ENCODE measurements at places on chromosomes 11 and 22.

DNA sequence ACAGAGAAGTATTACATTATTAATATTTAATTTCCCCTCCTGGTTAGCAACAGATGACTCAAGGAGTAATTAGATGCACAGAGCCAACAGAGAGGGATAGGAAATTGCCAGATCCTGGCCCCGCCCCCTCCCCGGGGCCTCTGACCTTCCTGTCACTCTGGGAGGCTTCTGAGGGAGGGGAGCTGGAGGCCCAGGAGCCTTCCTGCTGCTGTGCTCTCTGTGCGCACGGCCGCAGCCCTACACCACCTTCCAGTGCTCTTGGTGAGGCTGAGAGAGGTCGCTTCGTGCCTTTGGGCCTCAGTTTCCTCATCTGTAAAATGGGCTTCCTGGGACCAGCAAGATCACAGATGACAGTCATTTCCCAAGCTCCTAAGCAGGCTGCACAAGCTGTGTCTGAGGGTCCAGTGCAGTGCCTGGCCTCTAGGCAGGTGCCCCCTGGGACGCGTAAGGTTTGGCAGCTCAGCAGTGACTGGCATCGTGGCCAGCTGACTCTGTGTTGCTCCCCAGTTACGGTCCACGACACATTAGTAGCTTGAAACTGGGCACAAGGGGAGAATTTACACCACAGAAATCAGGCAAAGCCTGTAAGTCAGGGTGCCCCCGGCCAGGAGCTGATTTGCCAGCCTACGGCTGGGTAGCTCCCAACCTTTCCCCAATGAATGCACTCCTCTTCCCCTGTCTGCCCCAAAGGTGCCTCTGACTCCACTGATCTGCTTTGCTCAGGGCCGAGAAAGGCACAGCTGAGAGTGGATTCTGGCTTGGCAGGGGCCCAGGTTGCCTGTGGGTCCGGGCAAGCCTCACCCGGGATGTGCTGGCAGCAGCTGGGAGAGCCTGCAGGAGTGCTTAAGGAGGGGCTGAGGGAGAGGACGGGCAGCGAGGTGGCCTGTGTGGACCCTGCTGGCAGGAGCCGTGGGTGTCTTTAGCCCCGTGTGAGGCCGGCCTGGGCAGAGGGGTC, 2.3 kb downstream of the ADORA2A start:
- no peak for ATAC-seq

- ATAC-seq, result no peak
Measured at GRCh38 chr11:45525393-45525792, 140.0 kb downstream of the CHST1 start.

GRCh38 chr11:115503083-115503885, 931 bp downstream of the CADM1 start:
- peak; percentile 38 for ATAC-seq

DNA sequence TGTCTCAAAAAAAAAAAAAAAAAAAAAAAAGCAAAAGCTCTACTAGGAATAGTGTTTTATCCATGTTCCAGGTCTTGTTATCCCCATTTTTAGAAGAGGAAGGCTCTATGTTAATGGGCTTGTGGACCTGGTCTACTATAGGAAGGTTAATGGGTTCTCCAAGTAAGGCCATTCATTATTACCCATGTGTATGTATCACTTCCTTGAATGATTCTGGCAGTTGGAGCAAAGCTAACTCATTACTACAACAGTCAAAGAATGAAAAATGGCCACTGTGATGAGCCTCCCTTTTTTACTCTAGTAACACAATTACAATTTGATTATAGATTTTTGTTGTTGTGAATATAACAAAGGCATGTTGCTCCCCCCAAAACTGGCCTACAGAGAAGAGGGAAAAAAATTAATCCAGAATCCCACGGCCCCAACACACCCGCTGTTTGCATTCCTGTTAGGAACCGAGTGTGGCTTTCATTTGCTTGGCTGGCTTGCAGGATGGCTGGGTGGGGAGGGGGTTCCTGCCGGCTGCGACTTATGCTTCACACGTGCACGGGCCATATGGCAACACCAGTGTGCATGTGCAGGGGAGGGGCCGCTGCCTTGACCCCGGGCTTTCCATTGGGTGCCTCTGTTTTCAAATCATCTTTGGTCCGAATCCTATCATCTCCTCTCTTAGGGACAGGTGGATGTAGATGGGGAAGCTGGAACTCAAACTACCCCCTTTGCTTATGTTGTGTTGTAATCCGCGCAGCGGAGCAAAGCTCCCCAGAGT, 148.8 kb downstream of the HIPK3 start:
- no peak for ATAC-seq

DNA sequence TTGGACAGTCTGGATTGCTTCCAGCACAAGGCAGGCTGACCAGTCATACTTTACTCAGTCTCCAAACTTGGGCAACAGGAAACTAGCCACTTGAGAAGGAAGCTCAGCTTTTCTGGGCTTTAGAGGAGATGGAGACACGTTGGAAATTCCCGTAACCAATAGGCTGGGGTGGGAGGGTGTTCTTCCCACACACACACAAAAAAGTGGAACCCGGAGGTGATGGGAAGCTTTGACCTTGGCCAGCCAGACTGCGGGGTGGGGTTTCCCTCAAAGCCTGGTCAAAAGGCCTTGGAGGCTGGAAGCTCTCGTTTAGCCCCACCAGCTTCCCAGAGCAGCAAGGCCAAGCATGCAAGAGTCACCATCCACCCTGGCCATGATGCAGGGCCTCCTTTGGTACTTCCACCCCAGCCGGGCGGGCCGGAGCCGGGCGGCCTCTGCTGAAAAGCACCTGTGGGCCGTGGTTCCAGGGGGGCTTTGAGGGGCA, 126.2 kb downstream of the BCR start:
- ATAC-seq, result no peak

- no peak for ATAC-seq
Measured at GRCh38 chr22:46062232-46062615, 85.3 kb upstream of the WNT7B start.

GRCh38 chr11:76762867-76763572, 20.1 kb upstream of the TSKU start:
- ATAC-seq, result no peak

GRCh38 chr11:65207918-65208784, 26.4 kb downstream of the CAPN1 start:
- ATAC-seq, result no peak

DNA sequence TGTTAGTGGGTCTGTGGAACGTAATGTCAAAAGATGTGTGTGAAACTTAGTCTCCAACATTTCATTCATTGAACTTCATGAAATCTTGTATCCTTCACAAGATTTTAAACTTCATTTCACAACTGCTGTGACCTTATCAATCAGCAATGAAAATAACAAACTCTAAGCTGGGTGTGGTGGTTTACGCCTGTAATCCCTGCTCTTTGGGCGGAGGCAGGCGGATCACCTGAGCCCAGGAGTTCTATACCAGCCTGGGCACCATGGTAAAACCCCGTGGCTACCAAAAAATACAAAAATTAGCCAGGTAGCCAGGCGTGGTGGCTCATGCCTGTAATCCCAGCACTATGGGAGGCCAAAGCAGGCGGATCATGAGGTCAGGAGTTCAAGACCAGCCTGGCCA, 5.1 kb downstream of the CHKA start:
- ATAC-seq, result no peak

DNA sequence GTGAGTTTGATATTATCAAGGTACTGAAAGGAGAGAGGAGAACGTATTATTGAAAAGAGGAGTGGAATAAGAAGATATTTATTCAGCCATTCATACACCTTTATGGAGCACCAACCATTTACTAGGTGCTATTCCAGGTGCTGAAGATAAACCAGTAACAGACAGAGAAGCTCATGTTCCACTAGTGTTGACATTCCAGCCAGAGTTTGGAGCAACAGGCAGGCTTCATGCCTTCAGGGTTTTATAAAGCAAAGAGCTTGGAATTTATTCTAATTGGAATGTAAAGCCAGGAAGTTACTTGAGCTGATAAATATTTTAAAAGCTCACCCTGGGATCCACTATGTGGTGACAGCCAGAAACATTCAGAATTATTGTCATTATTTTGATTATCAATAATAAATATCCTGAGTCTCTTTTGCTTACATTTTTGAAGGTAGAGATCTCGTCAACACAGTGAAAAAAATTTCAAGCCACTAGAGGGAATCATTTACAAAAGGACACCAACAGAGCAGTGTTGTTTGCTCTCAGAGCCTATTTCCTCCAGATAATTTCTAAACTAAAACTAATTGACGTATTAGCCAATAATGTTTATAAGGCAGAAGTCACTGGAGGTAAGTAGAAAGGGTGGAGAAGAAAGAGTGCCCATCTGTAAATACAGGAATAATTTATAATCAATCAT, 172.0 kb downstream of the KCNA4 start:
- no peak for ATAC-seq

DNA sequence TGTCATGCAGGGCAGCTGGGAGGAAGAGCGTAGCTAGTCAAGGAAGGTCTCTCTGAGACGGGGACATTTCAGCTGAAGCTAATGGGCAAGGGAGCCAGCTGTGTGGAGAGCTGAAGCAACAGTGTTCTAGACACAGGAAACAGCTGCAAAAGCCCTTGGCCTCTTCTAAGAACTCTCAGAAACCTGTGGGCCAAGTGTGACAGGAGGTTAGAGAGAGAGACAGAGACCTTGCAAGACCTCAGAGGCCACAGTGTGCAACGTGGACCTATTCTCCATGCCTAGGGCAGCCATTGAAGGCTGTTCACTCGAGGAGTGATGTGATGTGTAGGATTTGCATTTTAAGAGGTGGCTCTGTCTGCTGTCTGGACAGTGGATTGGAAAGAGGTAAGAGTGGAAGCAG, 48.7 kb upstream of the TNRC6B start:
- ATAC-seq, result no peak

DNA sequence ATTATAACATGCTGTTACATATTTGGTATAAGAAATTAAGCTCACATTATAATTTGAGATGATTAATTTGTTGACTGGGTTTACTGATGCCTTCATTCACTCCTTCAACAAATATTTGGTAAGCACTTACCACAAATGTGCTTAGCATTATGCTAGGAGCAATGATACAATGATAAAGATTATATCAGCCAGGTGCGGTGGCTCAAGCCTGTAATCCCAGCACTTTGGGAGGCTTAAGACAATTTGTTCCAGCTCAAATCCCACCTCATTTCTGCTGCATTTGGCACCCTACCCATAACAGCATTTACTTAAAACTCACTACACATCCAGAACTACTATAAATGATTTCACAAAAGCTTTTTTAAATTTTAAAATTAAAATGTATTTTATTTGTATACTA, 1263.6 kb upstream of the RAG2 start:
- ATAC-seq, result no peak

DNA sequence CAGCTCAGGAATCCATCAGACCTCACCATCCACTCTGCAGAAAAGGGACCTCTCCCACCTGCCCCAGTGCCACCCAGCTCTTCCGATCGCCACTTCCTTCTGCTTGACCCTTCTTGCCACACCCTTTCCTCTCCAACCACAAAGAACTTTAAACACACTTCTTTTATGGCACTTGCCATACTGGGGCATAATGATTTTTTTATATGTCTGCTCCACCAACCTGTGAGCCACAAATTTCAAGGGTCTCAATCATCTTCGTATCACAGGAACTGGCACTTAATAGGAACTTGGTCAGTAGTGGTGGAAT, 11.7 kb upstream of the MYH9 start:
- no peak for ATAC-seq

GRCh38 chr11:134576721-134577171, 164.7 kb upstream of the B3GAT1 start:
- no peak for ATAC-seq

GRCh38 chr11:119852741-119853140, 123.7 kb upstream of the NECTIN1 start:
- no peak for ATAC-seq

DNA sequence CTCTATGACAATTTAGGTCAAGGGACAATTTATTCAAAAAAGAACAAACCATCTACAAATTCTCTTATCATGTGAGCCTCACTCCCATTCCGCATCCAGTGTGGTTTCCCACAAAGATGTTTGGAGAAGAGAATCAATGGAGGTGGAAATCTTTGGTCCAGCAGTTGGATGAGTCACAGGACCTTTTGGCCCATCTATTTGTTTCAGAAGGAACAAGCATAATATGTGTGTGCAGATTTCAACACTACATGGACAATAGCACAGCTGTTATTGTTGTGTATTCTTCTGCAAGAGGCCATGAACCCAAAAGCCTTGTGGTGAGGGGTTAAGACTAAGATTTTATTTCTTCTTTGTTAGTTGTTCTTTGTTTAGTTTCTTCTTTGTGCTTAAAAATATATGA, 61.6 kb downstream of the OR10A6 start:
- ATAC-seq, result no peak

DNA sequence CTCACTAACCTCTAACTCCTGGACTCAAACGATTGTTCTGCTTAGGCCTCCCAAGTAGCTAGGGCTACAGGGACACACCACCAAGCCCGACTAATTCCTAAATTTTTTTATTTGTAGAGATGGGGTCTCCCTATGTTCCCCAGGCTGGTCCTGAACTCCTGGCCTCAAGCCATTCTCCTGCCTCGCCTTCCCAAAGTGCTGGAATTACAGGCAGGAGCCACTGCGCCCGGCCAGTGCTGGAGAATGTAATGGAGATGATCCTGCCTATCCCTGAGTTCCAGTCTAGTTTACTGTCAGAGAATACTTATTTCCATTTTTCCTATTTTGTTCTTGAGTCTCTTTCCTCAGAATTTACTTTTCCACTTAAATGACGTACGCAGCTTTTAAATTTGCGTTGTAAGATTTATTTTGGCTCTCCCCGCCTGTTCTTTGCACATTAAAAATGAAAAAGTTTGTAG, at the start of gene CHEK1:
Gene CHEK1 (plus strand): TSS at position 408 of the 458 bp plus-strand sequence. CDS start 1,606 bp downstream, outside the sequence.
- no peak for ATAC-seq

GRCh38 chr11:131073167-131073566, 156.9 kb upstream of the SNX19 start:
- no peak for ATAC-seq

- peak; percentile 8 for ATAC-seq
Measured at GRCh38 chr11:6618117-6619003, 862 bp downstream of the TPP1 start.

GRCh38 chr11:104728927-104729326, 169.3 kb downstream of the CASP12 start:
- no peak for ATAC-seq

DNA sequence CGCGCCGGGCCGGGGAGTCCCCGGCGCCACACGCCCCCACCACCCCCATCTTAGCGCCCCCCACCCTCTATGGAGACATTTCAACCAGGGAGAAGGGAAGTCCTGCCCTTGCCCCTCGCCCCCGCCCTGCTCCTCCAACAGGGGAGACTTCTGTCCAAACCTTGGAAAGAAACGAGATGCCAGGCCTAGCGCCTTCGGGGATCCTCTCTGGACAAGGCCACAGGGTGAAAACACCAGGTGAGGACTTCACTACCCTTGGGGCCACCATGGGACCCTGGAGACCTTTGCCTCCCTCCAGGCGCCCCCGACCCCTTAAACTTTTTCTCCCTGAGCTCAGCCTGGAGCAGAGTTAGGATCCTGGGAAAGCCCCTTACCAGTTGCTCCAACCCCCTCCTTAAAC, 11.6 kb upstream of the NPAS4 start:
- no peak for ATAC-seq

GRCh38 chr22:32281072-32281471, 25.9 kb upstream of the SLC5A4 start:
- ATAC-seq, result peak; percentile 70

GRCh38 chr22:31292236-31292989, at the start of gene PIK3IP1:
Gene PIK3IP1, minus strand, starts transcription at chr22:31292488. Its CDS starts 144 bp downstream, at chr22:31292344.
- ATAC-seq, result peak; percentile 61
